ENCODE measurements at places on chromosomes 13 and 19.
A peak's percentile ranks its signal among the peaks of the same experiment; 100 is the strongest.

DNA sequence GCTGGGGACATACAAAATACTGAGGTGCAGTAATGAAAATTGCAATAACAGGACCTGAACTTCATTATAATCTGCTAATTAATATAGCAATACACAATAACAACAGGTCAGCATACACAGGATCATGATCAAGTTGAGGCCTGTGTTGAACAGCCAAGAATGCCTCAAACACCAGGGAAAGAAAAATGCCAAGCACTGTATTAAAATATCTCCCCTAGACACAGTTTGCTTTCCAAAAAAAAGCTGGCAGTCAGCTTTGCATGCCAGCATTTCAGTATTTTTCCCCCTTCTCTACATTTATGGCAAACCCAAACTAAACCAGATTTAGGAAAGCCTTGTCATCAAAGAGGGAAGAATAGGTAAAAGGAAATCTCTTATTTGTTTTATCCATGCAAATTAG is 226.9 kb downstream of the LHFPL6 start:
- DNase-seq: no peak

DNA sequence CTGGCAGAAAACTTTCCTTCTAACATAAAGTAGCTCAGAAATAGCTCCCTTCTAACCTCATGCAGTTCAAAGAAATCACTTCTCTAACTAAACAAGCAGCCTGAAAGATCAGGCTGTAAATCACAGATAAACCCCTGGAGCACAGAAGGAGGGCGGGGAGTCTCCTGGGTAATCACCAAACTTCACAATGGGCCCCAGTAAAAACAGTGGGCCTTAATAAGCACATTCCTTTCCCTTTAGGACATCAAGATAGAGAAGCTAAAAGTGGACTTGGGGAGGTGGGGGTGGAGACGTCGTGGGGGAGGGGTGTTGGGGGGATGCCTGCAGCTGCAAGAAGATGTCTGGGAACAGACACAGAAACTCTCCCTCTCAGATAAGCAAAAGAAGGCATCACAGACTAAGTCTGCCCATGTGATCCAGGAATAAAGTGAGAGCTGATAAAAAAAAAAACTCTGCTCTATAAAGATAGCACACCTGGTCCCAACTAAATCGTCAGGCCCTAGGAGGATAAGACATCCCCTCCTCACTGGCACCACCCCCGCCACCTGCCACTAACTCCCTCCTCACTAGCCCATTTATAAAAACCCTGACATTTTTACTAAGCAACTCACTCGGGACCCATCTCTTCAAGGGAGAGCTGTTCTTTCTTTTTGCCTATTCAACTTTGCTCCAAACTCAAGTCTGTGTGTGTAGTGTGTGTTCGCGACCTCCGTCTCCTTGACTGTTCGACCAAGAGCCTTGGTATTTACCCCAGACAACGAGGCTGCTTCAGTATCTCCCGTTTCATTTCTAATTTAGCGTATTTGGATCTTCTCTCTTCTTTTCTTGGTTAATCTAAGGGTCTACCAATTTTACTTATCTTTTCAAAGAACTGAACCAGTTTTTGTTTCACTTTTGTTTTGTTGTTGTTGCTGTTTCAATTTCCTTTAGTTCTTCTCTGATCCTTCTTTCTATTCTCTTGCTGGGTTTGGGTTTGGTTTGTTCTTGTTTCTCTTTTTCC is 31.7 kb downstream of the DNAJC15 start:
- DNase-seq: no peak

- no peak for DNase-seq
Measured at GRCh38 chr19:51398096-51398704, 7.8 kb upstream of the C19orf84 start.

DNA sequence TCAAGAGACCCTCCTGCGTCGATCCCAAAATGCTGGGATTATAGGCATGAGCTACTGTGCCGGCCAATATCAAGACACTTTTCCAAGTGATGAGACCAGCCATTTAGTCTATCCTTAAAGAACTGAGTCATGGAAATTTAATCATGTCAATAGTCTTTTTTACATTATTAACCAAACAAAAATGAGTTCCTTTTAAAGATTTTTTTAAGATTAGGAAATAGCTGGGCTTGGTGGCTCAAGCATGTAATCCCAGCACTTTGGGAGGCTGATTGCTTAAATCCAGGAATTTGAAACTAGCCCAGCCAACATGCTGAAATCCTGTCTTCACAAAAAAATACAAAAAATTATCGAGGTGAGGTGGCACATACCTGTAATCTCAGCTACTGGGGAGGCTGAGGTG is 16.7 kb upstream of the ZNF564 start:
- DNase-seq: no peak

DNA sequence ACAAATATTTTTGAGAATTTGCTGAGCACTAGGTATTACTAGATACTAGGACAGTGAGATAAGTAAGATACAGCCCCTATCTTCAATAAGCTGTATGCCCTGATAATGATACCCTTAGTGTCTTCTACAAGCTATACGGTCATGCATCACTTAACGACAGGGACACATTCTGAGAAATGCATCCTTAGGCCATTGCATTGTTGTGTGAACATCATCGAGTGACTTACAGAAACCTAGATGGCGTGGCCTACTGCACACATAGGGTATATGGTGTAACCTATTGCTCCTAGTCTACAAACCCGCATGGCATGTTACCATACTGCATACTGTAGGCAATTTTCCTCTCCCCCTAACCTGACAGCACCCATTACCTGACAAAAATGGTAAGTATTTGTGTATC is 64.9 kb downstream of the LRCH1 start:
- DNase-seq: no peak

DNA sequence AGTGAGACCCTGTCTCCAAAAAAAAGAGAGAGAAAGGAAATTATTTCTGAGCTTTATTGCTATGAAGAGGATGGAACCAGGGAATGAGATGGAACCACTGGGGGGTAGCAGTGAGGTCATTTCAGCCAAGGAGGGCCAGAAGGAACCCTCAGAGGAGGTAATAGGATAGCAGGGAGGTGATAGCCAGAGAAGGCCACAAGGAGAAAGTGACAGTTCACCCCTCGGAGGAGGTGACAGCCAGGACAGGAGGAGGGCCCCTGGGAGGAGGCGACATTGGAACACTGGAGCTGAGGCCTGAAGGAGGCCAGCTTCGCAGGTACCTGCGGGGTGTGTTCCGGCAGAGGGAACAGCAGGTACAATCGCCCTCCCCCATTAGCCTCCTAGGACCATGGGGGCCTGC is 675 bp upstream of the PGPEP1 start:
- no peak for DNase-seq

- DNase-seq: peak; percentile 72
Measured at GRCh38 chr13:51821606-51822005, 17.6 kb upstream of the DHRS12 start.

DNA sequence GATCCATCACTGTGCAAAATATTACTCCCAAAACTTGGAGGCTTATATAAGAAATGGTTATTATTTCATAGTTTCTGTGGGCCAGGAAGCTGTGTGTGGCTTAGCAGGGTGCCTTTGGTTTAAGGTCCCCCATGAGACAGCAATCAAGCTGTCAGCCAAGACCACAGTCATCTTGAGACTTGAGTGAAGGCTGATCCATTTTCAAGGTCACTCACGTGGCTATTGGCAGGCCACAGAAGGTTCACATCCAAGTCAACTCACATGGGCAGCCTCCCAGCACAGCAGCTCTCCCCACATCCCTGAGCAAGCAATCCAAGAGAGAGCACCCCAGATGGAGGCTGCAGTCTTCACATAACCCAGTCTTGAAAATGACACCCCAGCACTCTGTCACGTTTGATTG is 537.4 kb downstream of the MYO16 start:
- no peak for DNase-seq

- DNase-seq: no peak
Measured at GRCh38 chr19:55406091-55406825, 1.3 kb downstream of the UBE2S start.

DNA sequence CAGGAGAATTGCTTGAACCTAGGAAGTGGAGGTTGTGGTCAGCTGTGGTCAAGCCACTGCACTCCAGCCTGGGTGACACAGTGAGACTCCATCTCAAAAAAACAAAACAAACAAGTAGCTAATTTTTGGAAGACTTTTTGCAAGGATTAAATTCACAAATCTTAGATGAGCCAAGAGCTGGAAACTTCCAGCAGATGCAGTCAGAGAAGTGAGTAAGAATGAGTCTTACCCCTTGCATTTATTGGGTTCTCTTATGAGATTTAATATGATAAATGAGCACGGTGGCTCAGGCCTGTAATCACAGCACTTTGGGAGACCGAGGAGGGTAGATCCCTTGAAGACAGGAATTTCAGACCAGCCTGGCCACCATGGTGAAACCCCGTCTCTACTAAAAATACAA is 44.9 kb upstream of the NBEA start:
- no peak for DNase-seq

- peak; percentile 19 for DNase-seq
Measured at GRCh38 chr19:6800991-6801484, 28.5 kb downstream of the VAV1 start.

GRCh38 chr13:36302289-36302688 is 4.7 kb upstream of the CCDC169 start:
- no peak for DNase-seq

GRCh38 chr19:43777163-43777695 is 3.5 kb downstream of the KCNN4 start:
- peak; percentile 65 for DNase-seq

Measured in natural killer cell (primary cell).